ENCODE measurements at places on chromosomes 16 and 17. TPM values are rescaled to one million over a fixed set of nuclear protein-coding genes. Genes with fewer than 3 reads are reported as not detected.

- DNase-seq, result no peak
Measured at GRCh38 chr16:68082629-68083238, 2.4 kb upstream of the NFATC3 start.

DNA sequence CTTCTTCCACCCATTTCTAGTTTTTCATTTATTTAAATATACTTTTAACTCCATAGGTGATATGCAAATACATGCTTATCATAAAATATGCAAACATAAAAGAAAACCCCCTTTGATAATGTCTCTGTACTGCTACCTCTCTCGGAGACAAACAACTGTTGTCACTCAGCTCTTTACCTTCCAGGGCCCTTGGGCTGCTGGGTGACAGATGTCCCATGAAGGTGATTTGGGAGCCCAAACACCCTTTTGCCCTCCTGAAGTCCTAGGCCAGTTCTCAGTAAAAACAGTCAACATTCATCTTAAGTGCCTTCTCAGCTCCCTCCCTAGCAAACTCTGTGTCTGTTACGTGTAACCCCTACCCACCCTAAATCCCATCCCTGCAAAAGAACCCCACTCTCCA, 37.5 kb downstream of the CHD9 start:
- DNase-seq, result no peak

KRTAP2-1 gene
- polyA plus RNA-seq, result not detected

DNA sequence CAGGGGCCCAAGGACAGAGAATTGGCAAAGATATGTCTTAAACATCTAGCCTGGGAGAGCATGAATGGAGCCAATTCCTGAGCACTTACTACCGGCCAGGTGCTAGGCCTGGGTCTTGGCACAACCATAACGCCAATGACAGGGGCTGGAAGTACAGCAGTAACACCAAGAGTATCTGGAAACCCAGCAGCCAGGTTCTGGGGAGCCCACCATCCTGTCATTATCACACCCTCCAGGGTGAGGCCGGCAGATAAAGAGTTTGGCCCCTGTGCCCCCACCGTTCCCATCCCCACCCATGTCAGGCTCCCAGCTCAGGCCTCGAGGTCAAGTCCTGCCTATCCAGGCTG, 508 bp upstream of the TMC8 start:
- DNase-seq, result no peak

DNA sequence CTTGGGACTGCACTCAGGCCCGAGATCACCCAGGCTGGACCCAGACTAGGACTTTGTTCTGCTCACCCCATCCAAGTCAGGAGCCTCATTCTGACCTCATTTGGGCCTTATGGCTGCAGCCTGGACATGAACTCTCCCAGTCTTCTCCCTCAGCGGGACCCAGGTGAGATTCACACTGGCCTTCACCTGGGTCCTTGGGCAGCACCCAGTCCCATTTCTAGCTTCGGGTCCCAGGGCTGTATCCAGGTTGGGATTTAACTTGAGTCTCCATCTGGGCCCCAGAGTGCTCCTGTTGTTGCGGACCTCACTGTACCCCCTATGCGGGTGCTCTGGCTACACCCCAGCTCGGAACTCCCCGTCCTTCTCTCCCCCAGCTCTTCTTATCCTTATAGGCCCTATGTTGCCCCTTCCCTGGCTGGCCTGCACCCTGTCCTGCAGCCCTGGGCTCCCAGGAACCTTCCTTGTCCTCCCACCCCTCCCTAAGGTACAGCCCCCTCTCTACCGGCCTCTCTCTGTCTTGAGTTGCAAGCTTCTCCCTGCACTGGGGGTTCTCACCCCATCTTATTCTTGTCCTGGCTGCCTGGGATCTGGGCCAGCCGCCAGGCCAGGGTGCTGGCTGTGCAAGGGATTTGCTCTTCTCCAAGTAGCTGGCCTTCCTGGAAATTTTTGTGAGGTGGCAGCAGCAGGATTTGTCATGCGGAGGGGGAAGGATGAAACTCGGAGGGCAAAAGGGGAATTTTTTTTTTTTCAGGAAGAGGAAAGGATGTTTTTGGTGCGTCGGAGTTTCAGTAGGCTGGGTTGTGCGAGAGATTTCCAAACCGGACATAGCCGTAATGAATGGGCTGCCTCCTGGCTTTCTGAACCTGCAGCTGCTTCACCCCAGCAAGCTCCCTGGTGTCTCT, 904 bp downstream of the MAP2K3 start:
- no peak for DNase-seq

IGSF6 gene
- 2.7 TPM for polyA plus RNA-seq

- DNase-seq, result no peak
Measured at GRCh38 chr17:52524096-52524637, 365.7 kb upstream of the CA10 start.

MYADML2 gene
- not detected for polyA plus RNA-seq

DNA sequence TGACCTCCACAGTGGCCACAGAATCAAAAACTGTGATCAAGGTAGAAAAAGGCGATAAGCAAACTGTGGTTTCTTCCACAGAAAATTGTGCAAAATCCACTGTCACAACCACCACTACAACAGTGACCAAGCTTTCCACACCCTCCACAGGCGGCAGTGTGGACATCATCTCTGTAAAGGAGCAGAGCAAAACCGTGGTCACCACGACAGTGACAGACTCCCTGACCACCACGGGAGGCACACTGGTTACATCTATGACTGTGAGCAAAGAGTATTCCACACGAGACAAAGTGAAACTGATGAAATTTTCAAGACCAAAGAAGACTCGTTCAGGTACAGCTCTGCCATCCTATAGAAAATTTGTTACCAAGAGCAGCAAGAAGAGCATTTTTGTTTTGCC, 83.6 kb downstream of the C17orf58 start:
- DNase-seq, result no peak

GRCh38 chr16:53434377-53435065, at the start of gene RBL2:
TSS of gene RBL2 (plus strand) at chr16:53434471. CDS start at chr16:53434557, 86 bp downstream.
- DNase-seq, result peak; percentile 14
